ENCODE measurements at places on chromosomes 2 and 18.
A peak's percentile ranks its signal among the peaks of the same experiment; 100 is the strongest.

- no peak for DNase-seq
These were observed 31.6 kb upstream of the CASP10 start for GRCh38 chr2:201151127-201151981.

- DNase-seq = no peak
These were observed 99.9 kb downstream of the PARD3B start for GRCh38 chr2:204645018-204645773.

GRCh38 chr18:48815179-48815515 lies 135.6 kb downstream of the SMAD7 start:
- no peak for DNase-seq

DNA sequence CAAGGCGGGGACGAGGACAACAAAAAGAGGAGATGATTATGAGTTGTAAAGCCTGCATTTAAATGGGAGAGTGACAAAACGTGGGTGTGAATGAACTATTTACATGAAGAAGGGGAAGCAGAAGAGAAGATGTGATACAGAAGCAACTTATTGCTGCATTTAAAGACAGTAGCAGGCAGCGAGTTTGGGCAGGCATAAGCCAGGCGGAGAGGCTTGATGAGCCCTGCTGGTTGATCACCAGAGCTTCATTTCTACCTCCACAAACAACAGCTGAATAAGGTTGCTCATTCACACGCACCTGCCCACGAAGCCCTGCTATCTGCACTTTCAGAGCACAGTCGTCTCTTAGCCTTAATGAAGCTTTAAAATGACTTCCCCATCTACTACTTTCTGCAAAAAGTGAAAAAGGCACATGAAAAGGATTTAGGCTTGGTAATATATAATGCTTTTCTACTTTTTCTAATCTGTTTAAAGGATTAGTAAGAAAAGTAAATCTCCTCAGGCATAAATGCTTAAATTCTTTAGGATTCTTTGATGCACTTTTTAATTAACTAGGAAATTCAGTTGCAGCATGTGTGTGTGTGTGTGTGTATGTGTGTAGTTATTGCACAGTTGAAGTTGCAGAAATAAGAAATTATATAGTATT lies 3.1 kb downstream of the SLC38A11 start:
- no peak for DNase-seq

DNA sequence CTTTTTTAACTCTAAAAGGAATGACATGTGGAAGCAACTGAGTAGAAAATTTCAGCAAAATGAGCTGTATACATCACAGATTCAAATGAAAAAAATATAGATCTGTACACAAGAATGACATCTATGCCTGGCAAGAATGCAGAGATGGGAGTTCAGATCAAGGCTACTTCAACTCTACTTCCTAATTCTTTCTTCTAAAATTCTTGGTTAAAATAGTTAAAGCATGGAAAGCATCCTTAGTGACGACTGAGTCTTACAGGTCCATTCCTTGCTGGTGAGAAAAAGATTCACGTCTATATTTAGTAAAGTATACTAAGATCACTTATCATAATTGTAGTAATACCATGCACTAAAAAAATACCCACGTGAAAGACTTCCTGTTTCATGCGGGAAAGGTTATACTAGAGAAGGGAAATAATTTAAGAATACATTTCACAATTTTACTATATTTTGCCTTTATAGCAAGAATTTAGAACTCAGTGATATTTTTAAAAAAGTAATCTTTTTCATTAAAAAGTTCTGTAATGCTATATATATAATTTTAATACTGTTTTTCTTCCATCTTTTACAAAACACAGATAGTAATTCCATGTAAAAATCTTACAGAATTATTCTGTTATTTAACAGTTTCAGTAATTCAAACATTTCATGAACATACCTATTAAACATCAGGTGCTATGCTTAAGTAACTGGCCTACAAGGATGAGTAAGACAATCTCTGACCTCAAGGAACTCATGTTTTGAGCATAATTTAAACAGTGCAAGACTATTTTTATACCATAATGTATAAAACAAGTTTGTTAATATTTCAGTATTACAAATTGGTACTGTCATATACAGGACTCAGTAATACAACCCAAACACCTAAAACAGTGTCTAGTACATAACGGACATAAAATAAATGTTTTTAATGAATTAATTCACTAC lies 159.6 kb downstream of the BAZ2B start:
- no peak for DNase-seq

- peak; percentile 74 for DNase-seq
These were observed 19.2 kb upstream of the IL36G start for GRCh38 chr2:112958428-112959108.

DNA sequence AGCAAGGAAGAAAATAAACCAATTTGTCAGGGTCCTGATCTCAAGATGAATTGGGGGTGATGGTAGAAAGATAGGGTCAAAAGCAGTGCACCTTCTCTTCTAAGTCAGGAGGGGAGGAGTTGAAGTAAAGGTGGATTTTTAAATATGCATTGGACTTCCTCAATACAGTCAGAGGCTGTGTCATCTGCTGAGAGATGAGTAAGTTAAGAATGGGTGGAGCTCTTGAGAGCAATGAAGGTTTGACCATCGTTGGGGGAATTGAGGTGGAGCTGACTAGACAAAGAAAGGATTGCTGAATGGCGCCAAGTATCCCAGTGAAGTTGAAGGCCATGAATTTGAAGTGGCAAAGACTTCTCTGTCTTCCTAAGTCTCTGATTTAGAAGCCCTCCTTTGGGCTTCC lies 18.4 kb upstream of the CPO start:
- DNase-seq = no peak

DNA sequence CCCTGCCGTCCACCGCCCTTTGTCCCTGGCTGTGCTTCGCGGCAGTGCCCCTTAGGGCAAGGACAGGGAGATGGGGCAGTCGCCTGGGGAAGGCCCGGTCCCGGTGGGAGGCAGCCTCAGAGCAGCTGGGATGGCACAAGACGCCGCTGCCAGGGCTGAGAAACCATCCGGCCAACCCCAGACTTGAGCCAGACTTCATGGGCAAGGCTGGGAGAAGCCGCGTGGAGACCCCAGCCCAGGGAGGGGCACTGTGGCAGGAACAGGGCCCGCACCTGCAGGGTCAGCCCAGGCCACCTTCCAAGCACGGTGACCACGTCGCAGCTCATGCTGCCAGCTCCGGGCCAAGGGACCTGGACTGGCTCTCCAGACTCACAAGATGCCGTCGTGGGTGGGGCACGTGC lies 84.0 kb downstream of the NFATC1 start:
- no peak for DNase-seq

- no peak for DNase-seq
These were observed 724.7 kb downstream of the METTL4 start for GRCh38 chr18:1846640-1847039.

- no peak for DNase-seq
These were observed 67.5 kb upstream of the DTNB start for GRCh38 chr2:25740810-25741381.

GRCh38 chr2:181058378-181059269 lies 78.2 kb downstream of the UBE2E3 start:
- DNase-seq = peak; percentile 24

GRCh38 chr18:53241161-53241560 lies 901.2 kb downstream of the DCC start:
- no peak for DNase-seq

DNA sequence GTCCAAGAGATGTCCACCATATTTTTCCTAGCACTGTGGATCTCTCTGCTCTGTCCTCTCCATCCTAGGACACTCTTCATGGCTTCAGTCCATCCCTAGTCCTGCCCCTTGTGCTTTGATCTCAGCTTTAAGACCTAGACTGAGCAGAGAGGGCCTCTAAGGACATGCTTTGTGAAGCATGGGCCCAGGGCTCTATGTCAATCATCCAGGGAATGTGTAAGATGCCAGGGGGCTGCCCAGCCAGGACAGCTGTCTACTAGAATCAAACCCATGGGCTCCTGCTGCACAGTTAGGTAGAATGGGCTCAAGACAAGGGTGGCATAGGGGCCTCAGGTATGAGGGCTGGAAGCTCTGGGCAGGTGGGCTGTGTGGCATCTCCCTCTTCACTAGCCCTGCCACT lies 24.9 kb downstream of the TET3 start:
- DNase-seq = peak; percentile 51
